Activated T-helper 2 cell treated with anti-CD3 and anti-CD28 coated beads, Interferon-gamma antibody, Interleukin-2, Interleukin-4, amounts not matched to agents 10 μg/mL and 5 μg/mL and 100 μg/mL, durations not matched to agents 14 hours and 24 hours and 36 hours (primary cell): ENCODE measurements at places on chromosomes 4 and X. TPM values are rescaled to one million over a fixed set of nuclear protein-coding genes. Genes with fewer than 3 reads are reported as not detected.

DNA sequence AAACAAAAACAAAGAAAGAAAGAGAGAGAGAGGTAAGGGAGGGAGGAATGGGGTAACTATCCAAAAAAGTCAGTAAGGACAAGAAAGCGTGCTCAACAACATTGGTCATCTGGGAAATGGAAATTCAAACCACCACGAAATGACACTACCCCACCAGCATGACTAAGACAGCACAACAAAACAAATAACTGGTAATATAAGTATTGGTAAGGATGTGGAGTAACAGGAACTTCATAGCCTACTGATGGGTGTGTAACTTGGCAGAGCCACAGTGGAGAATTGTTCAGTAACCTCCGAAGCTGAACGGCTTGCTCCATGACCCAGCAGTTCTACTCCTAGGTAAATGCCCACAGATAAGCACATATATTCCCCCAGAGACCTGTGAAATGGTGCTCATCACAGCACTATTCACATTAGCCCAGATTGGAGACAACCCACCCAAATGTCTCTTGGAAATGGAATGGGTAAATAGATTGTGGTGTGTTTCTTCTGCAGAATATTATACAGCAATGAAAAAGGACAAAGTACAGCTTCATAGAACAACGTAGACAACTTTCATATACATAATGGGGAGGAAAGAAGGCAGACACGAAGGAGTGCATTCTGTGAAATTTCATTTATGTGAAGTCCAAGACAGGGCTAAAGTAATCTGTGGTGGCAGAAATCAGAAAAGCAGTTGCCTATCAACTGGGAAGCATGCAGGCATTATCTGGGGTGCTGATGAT, 95.5 kb upstream of the ATP6AP2 start:
- no peak for DNase-seq
- peaks cover 4% of the 10 kb centered on the region for H3K4me1 ChIP-seq
- H3K4me3 ChIP-seq = no peak overlapping the region
- no peak overlapping the region for H3K27ac ChIP-seq
- H3K27me3 ChIP-seq = no peaks in the 10 kb centered on the region

DNA sequence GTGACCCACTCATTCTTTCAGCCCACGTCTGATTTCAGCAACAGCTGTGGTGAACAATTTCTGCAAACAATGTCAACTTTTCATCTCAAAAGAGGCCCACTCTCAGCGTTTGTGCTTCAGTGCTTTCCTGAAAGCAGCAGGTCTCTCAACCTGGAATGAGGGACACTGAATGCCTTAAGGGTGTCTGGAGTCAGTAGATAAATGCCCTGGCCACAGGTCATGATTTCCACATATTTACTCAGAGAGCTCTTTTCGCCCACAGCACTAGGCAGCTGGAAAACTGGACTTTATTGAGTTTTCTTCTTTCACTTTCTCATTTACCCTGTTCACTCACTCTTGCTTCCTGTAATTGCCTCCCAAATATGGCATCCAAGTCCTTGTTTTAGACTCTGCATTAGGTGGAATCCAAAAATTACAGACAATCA, 52.8 kb downstream of the NPFFR2 start:
- no peaks in the 10 kb centered on the region for H3K4me1 ChIP-seq
- no peak overlapping the region for H3K27ac ChIP-seq
- H3K27me3 ChIP-seq = no peaks in the 10 kb centered on the region
- no peaks in the 10 kb centered on the region for H3K36me3 ChIP-seq

DNA sequence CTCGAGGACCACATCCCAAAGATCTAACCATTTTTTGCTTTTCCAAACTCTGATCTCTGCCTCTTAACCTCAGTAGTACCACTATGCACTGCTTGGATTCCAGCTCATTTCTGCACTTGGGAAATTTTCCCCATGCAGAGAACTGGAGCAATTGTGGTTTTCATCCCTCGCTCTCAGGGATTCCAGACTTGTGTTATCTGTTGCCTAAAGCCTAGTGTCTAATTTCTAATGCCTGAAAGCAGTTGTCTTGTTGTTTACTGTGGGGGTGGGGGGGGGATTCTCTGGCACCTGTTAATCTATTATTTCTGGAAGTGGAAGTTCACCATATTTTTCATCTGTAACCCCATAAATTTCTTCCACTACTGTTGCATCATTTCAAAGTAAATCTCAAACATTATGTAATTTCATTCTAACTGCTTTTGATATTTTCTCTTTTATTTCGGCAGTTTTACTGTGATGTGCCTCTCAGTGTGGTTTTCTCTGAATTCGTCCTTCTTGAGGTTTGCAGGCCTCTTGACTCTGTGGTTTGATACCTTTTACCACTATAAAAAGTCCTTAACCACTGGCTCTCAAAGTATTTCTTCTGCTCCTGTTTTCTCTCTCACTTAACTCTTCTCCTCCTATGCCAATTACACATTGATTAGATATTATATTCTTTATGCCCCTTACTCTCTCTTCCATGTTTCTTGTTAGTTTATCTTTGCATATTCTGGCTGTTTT, 205.6 kb upstream of the EOLA2 start:
- H3K36me3 ChIP-seq = no peaks in the 10 kb centered on the region
- peaks cover 2% of the 10 kb centered on the region for H3K4me1 ChIP-seq
- H3K27me3 ChIP-seq = peaks cover 4% of the 10 kb centered on the region

DNA sequence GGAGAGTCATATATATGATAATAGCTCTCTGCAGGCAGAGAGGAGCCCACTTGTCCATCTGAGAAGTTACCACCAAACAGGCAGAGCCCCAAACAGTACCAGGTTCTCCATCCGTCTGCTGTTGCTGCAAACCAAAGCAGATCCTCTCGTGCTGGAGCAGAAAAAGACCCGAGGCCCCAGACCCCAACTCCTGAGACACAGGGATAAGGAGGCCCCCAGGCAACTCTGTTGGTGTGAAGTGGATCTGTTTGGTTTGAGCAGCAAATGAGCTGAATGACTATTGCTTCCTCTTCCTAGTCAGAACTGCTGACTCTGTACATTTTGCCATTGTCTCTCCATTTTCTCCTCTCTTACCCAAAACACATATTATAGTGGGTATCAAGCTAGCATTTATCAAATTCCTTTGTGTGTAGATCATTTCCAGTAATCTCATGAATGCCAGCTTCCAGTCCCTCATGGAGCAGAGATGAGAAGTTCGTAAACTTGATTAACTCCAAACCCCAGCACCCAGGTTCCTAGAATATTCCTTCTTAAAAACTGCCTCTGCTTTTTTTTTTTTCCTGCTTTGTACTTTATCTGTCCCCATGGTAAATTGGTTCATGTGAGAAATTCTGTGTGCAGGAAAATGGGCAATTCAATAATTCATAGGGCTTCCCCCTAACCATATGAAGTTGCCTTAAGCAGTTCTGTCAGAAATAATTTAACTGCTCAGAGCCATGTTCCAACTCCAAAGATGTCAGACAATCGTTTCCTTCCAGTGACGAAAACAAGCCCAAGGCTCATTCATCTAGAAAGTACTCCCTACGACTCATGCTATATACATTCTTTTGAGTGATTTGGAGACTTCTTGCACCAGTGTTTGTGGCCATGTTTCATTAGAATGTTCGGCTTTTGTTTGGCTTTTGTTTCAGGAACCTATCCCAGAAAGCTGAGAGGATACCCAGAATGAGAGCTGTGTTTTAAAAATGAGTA, 98.6 kb upstream of the ATXN3L start:
- H3K27me3 ChIP-seq = no peaks in the 10 kb centered on the region
- H3K36me3 ChIP-seq = no peaks in the 10 kb centered on the region
- H3K27ac ChIP-seq = no peak overlapping the region

GRCh38 chr4:94887027-94887426, 129.3 kb downstream of the BMPR1B start:
- H3K4me1 ChIP-seq = no peaks in the 10 kb centered on the region
- no peak overlapping the region for H3K4me3 ChIP-seq
- no peak overlapping the region for H3K27ac ChIP-seq
- no peak for DNase-seq
- no peaks in the 10 kb centered on the region for H3K36me3 ChIP-seq
- H3K27me3 ChIP-seq = peaks cover 4% of the 10 kb centered on the region

DNA sequence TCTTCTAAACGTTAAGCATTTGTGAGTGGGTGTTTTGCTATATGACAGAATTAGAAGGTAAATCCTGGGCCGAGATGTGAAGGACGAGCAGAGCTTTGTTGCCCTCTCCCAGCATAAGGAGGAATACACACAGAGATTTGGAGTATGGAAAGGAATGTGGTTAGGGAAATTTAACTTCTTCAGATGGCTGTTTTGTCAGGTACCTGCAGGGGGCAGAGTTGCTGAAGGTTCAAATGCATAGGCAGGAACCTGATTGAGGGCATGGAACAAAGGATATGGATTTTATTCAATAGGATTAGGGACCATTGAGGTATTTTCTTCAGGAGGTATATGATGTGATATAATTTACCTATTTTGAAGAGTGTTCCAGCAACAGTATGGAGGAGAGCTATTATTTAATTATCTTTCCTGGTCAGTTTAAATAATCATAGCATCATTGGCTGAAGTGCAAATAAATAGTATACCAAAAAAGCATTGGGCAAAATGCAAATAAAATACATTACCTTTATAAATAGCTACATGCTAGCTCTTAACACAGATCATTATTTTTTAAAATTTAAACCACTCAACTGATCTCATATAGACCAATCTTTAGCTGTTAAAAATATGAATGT, 143.6 kb downstream of the SLIT2 start:
- H3K27me3 ChIP-seq = no peaks in the 10 kb centered on the region
- H3K4me1 ChIP-seq = no peaks in the 10 kb centered on the region
- H3K36me3 ChIP-seq = no peaks in the 10 kb centered on the region
- DNase-seq = no peak
- no peak overlapping the region for H3K4me3 ChIP-seq

DNA sequence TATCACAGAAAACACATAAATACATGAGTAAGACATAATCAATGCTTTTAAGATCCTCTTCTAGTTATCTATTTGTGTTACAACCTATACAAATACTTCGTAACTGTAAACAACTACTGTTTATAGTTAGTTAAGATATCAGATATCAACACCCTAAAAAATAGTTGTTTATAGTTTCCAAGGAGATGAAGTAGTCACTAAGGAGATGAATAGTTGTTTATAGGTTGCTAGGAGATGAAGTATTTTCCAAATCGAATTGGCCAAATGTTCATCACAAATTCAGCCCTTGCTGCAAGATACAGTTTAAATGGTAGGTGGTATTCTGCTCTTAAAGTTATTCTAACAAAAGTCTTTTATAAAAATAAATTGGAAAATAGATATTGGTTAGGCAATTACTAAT, 618.2 kb upstream of the PCDH10 start:
- no peak overlapping the region for H3K27ac ChIP-seq
- DNase-seq = no peak
- H3K4me3 ChIP-seq = no peak overlapping the region
- no peaks in the 10 kb centered on the region for H3K4me1 ChIP-seq
- no peaks in the 10 kb centered on the region for H3K36me3 ChIP-seq
- no peaks in the 10 kb centered on the region for H3K27me3 ChIP-seq

The PAK3 gene
- 0.25 and 0.51 TPM in 2 replicates for total RNA-seq

The TMEM255A gene
- not detected in 2 replicates for total RNA-seq

The MAGEA12 gene
- not detected in 2 replicates for total RNA-seq
